ENCODE measurements at places on chromosomes 2 and 18.

DNA sequence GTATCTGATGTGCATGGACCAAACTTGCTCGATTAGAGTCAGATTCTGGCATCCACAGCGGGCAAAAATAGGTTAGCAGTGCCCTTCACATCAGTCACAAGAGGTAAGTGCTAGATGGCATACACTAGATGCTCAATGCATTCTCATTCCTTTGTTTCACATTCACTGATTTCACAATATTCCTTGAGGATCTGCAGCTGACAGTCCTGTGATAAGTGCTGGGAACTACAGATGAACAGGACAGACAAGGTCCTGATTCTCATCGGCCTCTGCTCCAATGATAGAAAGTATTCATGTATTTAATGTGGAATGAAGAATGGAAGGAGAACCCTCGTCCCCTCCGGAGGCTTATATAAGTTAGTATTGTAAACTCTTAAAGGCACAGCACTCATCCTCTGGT is 96.8 kb upstream of the SERPINE2 start:
- no peak for DNase-seq

DNA sequence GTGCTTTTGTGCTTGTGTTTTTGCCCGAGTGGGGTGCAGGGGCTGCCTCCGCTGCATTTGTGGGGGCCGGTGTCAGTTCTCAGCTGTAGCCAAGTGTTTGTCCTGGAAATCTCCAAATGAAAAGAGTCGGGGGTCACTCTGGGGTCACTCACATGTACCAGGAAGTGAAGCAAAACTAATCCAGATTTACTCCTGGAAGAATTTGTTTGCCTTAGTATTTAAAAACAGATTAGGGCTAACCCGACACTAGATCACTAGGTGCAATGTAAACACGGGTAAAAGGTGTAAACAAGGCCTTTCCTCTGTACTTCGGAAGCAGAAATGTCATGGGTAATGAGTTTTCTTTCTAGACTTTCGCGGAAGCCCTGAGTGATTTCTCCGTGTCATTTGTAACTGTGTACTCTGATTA is 50.3 kb downstream of the GBX2 start:
- no peak for DNase-seq

DNA sequence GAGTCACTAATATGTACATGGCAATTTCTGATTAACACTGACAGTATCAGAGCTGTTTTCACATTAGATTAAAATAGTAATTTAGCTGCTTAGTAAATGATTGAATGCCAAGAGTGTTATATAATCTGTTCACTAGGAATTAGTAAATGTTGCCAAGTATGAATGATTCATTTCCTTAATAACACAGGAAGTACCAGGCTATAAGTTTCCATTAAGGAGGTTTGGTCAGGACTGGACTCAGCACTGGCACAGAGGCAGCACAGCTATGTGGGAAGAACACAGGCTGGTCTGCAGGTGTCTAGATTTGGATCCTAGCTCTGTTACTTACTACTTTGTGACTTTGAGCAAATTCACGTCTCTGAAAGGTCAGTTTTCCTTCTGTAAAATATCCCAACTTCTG is 97.2 kb downstream of the TDRD15 start:
- peak; percentile 7 for DNase-seq

- DNase-seq: peak; percentile 83
Measured at GRCh38 chr18:44229693-44230108, 451.0 kb upstream of the SETBP1 start.

- DNase-seq: peak; percentile 24
Measured at GRCh38 chr2:49973917-49974368, 819.6 kb upstream of the FSHR start.

Measured in fibroblast of pulmonary artery (primary cell).